ENCODE measurements at places on chromosomes 4 and X. TPM values are rescaled to one million over a fixed set of nuclear protein-coding genes. Genes with fewer than 3 reads are reported as not detected.

Gene HPGD
- polyA plus RNA-seq, result 659 TPM

Gene ESX1
- polyA plus RNA-seq, result not detected

Gene DCAF8L2
- polyA plus RNA-seq, result not detected

Gene PCSK1N
- polyA plus RNA-seq, result 6.9 TPM

Gene CXCR3
- polyA plus RNA-seq, result 0.69 TPM

Gene EMCN
- 2.1 TPM for polyA plus RNA-seq

Gene SLC2A9
- polyA plus RNA-seq, result 0.92 TPM

Gene NXF2
- polyA plus RNA-seq, result not detected

Gene HTRA3
- polyA plus RNA-seq, result 3.6 TPM

Gene GLRA2
- not detected for polyA plus RNA-seq

Gene GABRG1
- polyA plus RNA-seq, result not detected

Gene SLC6A14
- polyA plus RNA-seq, result not detected

DNA sequence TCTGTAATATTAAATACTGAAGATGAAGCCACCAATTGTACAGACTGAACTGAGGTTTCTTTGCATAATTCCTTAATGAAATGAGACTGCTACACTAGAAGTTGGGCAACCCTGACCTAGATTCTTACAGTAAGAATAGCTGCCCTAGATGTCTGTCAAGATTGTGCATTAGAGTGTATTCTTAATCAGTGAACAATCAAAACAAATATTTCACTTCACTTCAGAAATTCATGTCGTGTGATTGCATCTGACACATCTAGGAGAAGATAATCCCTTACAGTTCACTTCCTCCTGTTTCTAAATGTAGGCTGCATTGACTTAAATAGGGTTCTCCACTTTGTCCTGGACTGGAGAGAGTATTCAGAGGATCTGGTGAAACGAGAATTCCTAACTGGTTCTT is 283.1 kb downstream of the HNRNPD start:
- no peak for DNase-seq

DNA sequence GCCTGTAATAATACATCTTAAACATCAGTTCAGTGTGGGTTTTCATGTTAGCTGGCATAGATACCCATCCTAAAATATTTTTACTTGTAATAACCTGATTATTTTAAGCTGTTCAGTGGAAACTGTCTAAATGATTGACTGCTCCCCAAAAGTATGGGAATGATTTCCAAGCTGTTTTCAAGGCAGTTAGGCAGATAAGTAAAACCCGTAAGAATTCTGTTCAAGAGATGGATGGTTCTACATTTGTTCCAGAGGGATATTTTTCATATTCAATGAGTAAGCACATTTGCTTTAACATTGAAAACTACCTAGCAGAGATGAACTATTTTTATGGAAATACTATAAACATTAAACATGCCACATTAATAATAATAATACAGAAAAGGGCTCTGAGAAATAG is 161.1 kb downstream of the UNC5C start:
- DNase-seq, result no peak

DNA sequence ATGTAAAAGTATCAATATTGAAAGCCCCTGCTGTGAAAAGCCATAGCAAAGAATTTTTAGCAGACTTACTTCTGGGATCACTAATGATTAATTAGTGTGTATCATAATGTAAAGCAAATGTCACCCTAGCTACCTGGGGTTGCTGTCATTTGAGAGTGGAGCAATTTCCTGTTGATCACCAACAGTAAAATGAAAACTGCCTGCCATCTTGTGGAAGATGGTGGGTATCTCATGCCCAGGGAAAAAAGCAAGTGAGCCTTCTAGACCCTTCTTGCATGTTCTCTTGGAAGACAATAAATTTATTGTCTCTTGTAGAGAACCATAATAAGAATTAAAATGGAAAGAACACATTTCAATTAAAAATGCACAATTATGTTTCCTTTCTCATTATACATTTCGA is 360.2 kb downstream of the ZIC3 start:
- DNase-seq, result no peak

DNA sequence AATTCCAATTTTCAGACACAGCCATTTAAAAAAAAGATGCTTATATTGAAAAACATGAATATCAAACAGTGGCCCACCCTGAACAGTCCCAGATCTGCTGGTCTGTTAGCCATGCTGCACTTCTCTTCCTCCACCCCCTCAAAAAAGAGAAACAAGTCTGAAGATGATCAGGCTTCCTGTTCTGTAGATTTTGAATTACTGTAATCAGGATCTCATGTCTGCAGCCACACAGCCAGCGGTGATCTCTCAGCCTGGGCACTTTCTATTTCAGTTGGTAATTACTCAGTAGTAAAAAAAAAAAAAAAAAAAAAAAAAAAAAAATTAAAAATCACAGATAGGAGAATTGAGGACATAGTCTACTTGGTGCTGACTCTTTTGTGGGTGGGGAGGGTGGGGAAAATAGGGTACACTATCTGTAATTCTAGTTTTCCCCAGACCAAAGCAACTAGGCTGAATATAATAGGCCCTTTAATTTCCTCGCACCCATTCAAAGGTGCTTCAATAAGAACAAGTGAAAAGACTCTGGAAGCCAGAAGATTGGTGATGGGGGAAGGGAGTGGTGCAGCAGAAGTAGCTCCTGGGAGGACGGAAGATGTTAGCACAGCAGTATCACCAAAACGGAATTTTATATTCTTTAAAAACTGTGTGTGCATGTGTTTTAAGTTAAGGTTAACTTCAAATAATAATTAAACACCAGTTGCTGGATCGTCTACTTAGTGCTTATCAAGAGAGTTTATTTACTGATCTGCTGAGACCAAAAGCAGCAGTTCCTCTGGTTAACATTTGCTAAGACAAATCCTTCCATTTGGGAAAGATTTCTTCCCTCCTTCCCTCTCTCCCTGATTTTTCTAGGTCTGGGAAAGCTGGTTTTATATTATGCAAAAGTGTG is 47.0 kb downstream of the SPRY1 start:
- DNase-seq, result no peak

DNA sequence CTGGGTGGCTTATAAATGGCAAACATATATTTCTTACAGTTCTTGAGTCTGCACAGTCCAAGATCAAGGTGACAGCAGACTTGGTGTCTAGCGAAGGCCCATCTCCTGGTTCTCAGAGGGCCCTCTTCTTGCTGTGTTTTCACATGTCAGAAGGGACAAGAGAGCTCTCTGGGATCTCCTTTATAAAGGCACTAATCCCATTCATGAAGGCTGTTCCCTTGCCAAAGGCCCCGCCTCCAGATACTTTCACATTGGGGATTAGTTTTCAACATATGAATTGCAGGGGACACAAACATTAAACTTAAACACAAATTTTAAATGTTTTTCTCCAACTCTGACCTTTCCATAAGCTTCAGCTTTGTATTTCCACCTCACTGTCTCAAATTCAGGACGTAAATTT is 1135.0 kb upstream of the TENM3 start:
- DNase-seq, result no peak

- no peak for DNase-seq
Measured at GRCh38 chr4:16608611-16609125, 289.8 kb downstream of the LDB2 start.

- DNase-seq, result no peak
Measured at GRCh38 chrX:118883994-118884393, 60.4 kb downstream of the ZCCHC12 start.

DNA sequence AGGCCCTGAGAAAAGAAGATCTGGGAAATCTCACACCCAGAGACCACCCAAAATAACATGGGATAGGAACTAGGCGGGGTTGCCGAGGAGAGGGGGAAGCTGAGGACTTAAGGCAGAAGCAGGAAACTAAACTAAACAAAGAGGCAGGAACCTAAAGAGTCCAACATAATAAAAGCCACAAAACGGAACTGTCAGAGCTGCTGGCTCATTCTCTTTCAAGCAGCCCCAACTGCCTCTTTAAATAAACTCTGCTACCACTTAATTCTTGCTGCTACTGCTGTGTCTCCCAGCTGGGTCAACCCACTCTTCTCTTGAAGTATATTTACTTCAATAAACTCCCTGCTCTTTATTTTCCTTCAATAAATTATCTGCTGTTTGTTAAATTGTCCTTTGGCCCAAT is 44.5 kb downstream of the MAGEB16 start:
- no peak for DNase-seq

- no peak for DNase-seq
Measured at GRCh38 chr4:75018811-75019479, 86.0 kb downstream of the PARM1 start.

GRCh38 chr4:72641611-72642010 is 72.6 kb upstream of the ADAMTS3 start:
- no peak for DNase-seq

GRCh38 chr4:30281986-30282385 is 438.2 kb upstream of the PCDH7 start:
- no peak for DNase-seq

DNA sequence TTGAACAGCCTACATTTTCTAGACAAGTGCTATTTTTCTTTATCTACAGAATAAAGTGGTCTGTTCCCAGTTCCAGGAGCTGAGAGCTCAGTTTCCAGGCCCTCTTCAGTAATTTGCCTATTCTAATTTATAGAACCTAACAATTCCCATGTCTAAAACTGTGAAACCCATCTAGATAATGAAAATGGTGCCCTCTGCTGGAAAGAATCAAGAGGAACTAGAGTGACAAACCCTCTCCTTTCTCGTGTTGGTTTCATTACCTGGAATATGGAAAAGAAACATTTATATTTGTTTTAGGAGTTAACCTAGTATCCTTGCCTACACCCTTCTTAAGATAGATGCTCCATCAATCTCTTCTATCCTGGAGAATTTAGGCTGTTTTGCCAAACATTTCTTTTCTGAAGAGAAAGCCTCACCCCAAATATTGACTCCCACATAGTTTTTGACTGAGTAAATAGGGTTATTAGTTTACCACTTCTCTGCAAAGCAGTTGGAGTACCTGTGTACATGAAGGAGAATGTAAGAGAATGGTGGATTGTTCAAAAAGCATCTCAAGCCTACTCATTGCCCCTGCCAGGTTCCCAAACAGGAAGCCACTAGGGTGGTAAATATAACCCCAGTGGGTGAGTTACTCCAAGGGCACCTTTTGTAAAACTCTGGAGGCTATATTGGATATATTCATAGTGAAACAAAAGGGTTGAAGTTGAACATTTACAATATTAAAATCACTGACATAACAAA is 121.6 kb downstream of the RASL11B start:
- no peak for DNase-seq

DNA sequence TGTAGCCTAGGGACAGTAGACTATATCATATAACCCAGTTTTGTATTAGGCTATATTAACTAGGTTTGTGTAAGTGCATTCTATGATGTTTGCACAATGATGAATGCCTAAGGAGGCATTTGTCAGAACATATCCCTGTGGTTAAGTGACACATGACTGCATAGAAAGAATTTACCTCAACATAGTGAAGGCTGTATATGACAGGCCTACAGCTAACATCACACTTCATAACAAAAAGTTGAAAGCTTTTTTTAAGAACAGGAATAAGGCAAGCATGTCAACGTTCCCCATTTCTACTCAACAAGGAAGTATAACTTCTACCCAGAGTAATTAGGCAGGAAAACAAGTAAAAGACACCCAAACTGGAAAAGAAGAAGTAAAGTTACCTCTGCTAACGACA is 165.9 kb upstream of the NDST4 start:
- no peak for DNase-seq

DNA sequence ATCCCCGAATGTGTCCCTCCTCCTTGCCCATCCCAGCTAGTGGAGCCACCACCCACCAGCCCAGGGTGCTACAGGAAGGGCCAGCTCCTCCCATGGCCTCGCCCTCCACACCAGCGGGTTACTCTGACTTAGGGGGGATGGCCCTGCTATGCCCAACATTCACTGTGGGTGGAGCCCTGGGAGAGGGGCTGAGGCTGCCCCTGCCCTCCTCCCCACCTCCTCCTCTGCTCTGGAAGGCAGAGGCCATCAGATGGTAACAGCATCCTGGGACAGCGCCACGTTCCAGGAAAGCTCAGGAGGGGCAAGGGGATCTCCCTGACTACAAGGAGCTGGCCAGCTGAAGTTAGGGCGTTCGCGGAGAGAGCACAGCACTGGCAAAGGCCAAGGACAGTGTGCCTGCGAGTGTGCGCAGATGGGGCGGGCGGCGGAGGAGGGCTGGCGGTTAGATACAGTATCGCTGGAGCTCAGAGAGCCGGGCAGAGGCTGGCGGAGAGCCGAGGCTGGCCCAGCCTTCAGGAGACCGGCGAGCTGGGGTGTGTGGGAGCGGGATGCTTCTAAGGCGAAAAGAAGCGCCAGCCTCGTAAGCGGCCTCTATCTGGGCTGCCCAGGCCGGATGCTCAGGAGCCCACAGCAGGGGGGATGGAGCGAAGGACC is 1.5 kb downstream of the JAKMIP1 start:
- DNase-seq, result peak; percentile 54

GRCh38 chrX:132063862-132064261 is 40.8 kb downstream of the STK26 start:
- no peak for DNase-seq

DNA sequence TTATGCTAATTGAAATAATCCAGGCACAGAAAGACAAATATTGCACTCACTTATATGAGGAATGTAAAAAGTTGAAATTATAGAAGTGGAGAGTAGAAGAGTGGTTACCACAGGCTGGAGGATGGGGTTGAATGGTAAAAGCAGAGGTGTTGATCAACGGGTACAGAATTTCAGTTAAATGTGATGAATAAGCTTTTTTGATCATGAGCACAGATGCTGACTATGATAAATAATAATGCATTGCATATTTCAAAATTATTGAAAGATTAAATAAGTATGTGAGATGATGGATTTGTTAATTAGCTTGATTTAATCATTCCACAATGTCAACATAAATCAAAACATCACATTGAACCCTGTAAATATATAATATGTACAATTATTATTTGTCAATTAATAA is 213.1 kb downstream of the DCAF12L2 start:
- no peak for DNase-seq

GRCh38 chr4:63036159-63036866 is 1372.9 kb downstream of the TECRL start:
- no peak for DNase-seq

GRCh38 chr4:29082684-29083083 is 1637.5 kb upstream of the PCDH7 start:
- DNase-seq, result no peak

GRCh38 chr4:39808231-39808749 is 110.4 kb downstream of the UBE2K start:
- DNase-seq, result no peak

DNA sequence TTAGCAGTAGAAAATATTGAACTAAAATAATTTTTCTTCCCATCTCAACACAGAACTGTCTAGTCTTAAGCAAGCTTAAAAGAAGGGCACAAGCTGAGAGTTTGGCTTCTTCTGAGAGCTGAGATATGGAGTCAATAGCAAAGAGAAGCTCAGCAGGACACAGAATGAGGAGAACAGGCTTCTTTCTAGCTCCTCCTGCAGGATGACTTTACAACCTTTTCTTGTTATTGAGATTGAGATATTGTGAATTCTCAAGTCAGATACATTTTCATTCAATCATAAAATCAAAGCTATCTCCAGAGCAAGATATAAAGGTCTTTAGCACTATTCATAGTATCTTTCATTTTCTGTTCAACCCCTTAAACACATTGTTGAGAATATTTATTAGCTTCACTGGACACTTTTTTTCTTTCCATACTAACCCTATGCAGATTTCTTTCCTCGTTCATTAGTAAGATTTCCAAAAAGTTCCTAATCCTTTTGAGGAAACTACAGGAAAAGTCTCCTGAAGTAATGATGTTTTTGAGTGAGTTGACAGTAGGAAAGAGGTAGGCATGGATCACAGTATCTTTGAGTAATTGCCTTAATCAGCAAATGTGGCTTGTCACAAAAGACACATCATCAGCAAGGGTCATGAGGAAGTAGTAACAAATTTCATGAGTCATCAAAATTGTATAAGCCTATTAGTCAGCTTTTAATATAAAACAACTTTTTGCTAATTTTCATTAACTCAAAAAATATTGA is 17.8 kb upstream of the CXCL3 start:
- DNase-seq, result no peak

- DNase-seq, result no peak
Measured at GRCh38 chr4:145289403-145290076, 109.2 kb upstream of the OTUD4 start.

All from sigmoid colon (tissue), 7 donors.